ENCODE measurements at places on chromosomes 3 and 15.

- no peak for DNase-seq
Observed at GRCh38 chr15:33163816-33164215, 30.7 kb downstream of the FMN1 start.

- DNase-seq: no peak
Observed at GRCh38 chr15:40486066-40486770, 15.4 kb downstream of the CHST14 start.

DNA sequence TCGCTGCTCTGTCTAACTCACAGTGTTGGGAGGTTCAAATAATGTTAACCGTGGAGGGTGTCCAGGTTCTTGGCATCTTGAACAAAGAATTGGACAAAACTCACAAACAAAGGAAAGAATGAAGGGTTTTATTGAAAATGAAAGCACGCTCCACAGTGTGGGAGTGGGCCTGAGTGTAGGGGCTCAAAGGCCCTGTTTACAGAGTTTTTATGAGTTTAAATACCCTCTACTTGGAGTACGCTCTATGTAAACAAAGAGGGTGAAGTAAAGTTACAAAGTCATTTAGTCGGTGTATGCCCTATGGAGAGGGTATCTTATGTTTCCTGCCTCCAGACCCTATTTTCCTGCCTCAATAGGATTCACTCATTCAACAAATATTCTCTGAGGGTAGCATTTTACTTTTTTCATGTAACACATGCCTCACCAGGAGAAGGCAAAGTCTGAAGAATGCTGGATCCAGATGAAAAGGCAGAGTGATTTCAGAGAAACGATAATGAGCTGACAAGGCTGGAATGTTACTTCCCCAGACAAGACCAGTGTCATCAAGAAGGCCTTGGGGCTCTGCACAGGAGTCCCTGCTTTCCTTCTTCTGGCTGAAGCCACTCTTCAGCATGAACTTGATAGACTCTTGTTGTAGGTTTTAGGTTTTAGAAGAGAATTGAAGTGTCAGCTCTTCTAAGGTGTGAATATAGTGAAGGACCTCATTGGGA lies 163.6 kb downstream of the FAM43A start:
- DNase-seq: no peak

GRCh38 chr3:118850687-118851086 lies 184.0 kb downstream of the IGSF11 start:
- no peak for DNase-seq

DNA sequence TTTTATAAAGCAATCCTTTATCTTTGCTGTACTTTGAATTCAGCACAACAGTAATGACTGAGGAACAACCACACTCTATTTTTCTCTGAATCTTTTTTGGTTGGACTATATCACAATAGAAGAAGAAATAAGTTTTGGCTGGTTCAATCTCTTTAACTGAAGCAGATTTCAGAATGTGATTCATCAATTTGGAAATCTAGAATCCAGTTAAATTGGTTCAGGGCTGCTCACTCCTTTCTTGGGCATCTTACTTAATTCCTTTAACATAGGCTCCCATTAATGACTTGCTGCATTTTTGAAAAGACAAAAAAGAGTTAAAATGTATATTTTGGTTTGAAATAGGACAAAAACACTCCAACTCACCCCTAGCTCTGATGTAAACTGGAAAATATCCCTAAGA lies 688.3 kb upstream of the NECTIN3 start:
- no peak for DNase-seq

GRCh38 chr3:149658744-149659497 lies 1.1 kb upstream of the WWTR1 start:
- DNase-seq: no peak

Measured in CD4-positive, alpha-beta T cell treated with Interferon gamma for 1 hour (primary cell).